ENCODE measurements at places on chromosomes 7 and 10.

GRCh38 chr7:80884511-80885195, 34.2 kb downstream of the SEMA3C start:
- DNase-seq = no peak

DNA sequence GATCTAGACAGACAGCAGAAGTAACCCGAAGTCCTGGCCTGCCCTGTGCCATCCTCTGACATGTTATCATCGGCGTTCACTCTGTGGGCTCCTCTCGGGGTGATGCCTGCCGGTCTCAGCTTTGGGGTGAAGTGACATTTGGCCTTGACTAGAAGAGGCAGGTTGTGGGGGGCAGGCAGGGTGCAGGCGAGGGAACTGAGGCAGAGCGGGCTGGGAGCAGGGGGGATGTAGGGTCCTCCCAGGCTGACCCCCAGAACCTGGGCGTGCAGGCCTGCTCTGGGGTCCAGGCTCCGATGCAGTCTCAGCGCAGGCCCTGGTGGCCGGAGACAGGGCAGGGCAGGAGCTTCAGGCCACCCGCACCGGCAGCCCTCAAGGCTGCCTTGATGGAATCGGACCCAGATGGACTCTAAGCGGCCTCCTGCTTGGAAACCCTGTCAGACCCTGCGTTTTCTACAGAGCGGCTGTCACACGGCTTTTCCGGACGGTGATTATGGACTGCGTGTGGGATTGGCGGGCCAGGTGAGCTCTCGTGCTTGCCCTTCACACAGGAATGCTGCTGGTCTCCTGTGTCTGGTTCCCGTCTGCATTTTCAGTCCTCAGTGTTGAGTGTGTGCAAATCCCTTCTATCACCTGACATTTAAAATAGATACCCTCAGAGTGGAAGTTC, 842 bp upstream of the JAKMIP3 start:
- DNase-seq = no peak

DNA sequence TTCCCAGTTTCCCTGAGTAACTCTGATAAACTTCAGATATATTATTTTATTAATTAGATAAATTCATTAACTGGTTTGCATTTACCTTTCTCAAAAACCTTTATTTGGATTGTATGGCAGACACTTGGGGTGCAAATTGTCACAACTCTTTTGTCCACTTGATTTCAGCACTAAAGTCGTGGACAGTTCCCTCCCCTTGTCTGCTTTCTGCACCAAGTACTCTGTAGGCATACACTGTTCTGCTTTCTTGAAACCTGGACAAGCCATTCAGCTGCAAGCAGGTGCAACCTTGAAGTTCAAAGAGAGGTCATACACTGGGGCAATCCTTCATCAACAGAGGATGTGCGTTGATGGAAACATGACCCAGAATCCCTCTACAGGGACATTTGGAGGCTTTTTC, 162.9 kb downstream of the ARL5B start:
- DNase-seq = no peak

DNA sequence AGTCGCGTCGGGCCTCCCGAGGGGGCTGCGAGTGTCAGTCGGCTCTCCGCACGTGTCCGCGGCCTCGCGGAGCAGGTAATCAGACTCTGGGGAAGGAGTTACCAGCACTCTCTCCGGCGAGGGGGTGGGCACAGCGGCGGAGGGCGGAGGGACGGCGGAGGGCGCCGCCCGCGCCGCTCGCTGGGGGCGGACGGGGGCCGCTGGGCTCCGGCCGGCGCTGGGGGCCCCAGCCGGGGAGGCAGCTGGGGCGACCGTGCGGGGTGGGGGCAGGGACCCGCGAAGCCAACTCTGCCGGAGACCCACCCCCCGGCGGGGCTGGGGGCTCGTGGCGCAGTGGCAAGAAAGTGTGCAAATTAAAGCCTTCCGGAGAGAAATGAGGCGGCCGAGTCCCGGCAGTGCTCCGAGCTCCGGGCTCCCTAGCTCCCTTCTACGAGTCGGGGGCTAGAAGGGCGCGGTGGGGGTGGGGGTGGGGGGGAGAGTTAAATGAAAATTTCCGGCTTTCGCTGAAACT, at the start of gene CDK6:
TSS of gene CDK6 (minus strand) at position 85 of the 511 bp plus-strand sequence. CDS start 3,250 bp downstream, outside the sequence.
- DNase-seq = peak; percentile 59

DNA sequence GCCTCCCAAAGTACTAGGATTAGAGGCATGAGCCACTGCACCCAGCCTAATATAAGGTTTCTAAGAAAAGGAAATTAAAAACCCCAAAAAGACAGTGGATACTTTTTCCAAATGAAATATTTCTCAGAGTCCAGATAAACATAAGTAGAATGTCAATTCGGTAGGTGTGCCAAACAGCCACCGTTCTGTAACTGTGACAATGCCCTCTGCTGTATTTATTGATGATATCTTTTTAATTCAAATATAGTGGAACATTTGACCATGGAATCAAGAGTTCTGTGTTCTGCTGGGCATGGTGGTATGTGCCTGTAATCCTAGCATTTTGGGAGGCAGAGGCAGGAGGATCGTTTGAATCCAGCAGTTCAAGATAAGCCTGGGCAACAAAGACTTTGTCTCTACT, 28.8 kb upstream of the ZRANB1 start:
- DNase-seq = no peak

GRCh38 chr10:31343009-31343408, 24.0 kb downstream of the ZEB1 start:
- no peak for DNase-seq

- DNase-seq = no peak
These were observed 2.5 kb downstream of the ADAP1 start for GRCh38 chr7:951881-952547.

GRCh38 chr10:71392791-71393781, 3.6 kb upstream of the CDH23 start:
- DNase-seq = no peak

DNA sequence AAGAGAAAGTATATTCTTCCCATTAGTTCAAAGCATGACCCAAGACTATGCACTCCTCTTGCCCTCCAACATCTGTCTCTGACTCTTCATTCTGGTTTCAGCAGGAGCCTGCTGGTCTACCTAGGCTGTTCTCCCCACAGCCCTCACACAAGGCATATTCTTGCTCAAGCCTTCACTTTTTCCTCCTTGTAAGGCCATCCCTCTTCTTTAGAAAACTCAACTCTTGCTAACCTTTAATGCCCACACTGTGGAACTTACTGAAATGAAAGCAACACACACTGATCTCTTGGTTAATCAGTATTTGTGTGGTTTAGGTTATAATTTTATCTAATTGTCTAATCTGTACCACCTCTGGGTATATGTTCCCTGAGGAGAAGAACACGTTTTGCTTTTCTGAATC, 75.8 kb downstream of the PRKCQ start:
- DNase-seq = no peak

DNA sequence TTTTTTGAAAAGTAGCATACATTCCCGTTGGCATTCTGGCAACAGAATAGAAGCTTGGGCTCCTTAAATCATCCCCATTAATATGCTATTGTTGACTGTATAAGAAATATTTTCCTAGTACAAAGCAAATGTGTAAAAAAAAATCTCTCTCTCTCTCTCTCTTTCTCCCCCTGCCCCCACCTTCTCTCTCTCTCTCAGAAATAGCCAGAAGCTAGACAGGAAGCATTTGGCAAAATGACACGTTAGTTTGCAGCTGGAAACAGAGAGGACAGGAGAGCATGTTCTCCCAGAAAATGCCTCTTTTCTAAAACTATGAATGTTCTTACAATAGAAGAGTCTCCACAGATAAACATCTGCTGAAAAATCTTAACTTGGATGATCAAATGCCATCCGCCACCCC, 59.6 kb upstream of the AKR1E2 start:
- no peak for DNase-seq
